NCI-H2081 (cell line): ENCODE measurements at places on chromosomes 5 and 9.

GRCh38 chr5:74041913-74042312 is 415.9 kb downstream of the ARHGEF28 start:
- DNase-seq: no peak

DNA sequence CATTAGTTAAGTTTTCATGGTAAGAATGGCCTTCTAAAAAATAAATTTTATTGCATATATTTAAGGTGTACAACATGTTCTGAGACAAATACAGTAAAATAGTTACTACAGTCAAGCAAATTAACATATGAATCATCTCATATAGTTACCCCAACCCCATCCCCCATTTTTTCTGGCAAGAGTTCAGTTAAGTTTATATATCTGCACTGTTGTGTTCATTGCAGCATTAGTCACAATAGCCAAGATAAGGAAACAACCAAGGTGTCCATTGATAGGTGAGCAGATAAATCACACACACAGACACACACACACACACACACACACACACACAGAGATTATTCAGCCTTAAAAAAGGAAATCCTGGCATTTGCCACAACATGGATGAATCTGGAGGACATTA is 37.2 kb upstream of the OTULIN start:
- no peak for DNase-seq

- peak; percentile 69 for DNase-seq
Measured at GRCh38 chr9:127915801-127916719, 781 bp downstream of the ST6GALNAC4 start.

GRCh38 chr5:132475497-132475882 is 15.1 kb downstream of the IRF1 start:
- DNase-seq: no peak

GRCh38 chr5:98804066-98804465 is 30.6 kb downstream of the RGMB start:
- DNase-seq: no peak

- no peak for DNase-seq
Measured at GRCh38 chr5:81817980-81818379, 67.1 kb upstream of the SSBP2 start.

DNA sequence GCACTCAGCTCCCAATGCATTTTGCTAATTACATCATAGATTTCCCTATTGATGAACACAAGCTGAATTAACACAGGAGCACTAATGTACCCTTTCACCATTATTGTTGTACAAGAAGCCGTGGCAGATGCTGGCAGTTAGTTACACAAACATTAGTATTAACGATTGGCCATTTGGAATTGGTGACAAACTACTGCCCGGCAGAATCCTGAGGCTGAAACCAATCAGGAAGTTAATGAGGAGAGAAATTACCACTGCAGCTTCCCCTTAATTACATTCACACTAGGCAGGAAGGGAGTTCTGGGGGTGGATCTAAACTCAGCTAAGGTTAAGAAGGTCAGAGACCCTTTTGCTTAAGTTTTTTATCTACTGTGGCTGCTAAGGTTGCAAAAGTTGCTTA is 9.6 kb upstream of the DMRT3 start:
- no peak for DNase-seq
